SK-MEL-5 (cell line): ENCODE measurements at places on chromosomes 12 and 14.

DNA sequence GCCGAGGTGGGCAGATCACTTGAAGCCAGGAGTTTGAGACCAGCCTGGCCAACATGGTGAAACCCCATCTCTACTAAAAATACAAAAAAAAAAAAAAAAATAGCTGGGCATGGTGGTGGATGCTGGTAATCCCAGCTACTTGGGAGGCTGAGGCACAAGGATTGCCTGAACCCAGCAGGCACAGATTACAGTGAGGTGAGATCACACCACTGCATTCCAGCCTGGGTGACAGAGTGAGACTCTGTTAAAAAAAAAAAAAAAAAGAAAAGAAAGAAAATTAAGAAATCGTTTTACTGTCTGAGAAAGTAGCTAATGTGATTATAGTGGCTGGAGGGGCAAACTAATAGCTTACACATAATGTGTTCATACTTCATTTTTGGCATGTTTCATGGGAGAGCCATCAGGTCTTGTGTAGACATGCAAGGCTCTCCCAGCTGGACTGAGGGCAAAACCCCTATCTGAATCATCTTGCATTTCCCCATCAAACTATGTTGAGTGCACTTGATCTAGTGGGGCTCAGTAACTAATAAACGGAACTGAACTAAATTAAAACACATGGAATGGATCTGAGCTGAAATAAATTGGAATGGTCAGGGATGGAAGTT, 16.2 kb downstream of the KIF21A start:
- no peak for DNase-seq

DNA sequence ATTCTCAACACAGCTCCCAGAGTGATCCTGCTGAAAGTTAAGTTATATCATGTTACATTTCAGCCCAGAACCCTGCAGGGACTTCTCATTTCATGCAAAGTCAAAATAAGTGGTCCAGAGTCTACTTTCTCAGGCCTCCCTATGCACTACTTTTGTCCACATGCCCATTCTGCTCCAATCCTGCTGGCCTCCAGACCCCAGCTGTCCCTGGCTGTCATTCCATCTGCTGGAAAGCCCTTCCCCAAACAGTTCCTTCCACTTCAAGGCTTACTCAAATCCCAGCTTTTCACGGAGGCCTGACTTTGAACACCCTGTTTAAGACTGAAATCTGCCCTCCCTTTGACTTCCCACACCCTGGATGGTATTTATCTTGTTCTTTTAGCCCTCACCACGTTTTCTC, 109.8 kb upstream of the DNM1L start:
- DNase-seq: no peak

DNA sequence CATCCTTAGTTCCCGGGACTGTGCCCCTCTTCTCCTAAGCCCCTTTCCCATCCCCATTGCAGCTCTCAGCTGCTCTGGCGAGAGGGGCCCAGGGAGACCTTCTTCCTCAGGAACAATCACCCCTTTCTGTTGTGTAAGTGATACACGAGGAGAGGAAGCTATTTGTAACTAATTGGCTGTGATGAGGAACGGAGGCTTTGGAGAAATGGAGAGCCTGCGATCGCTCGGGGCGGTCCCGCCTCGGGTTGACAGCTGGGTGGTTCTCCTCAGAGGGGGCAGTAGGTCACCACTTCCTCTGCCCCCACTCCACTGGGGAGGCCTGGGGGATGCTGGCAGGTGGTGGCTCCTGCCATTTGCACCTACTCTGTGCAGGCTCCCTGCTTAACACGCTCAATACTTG, 6.6 kb upstream of the PGF start:
- DNase-seq: no peak

DNA sequence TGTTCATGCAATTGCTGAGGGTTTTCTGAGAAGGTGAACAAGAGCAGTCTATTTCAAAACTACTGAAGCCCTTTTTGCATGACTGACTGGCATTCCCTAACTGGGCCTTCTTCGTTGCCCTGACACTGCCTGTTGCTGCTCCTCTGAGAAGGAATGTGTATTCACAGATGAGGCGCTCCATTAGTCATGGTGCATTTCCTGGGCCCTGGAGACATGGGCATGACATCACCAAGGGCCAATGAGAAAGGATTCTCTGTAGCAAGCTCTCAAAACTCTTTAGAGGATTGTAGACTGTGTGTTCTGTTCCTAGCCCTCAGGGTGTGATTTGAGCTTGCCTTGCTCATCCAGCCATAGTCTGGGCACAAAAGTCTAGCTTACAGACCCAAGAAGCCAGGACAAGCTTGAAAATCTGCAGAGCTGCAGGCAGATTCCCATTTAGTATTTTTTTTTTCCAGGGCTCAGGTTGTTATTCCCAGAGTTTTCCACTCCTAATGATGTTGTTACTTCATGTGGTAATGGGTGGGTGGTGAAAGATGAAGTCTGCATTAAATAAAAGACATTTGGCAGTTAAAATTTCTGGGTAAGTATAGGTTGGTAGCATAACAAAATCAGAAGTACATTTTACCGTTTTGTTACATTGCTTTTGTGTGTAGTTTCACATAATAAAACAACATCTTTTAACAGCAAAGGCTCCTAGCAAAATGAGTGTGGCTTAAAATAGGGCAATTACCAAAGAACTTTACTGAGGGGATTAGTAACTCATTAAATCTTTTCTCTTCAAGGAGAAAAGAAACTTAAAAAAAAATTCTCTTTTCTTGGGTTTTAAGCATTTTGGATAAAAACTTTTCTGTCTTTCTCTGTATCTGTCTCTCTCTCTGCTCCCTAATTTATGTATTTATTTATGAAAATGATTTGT, 318.4 kb downstream of the RAD51B start:
- DNase-seq: peak; percentile 99

- DNase-seq: peak; percentile 66
Measured at GRCh38 chr12:104671409-104672095, 214.8 kb downstream of the CHST11 start.

- no peak for DNase-seq
Measured at GRCh38 chr12:9781360-9781759, 20.7 kb upstream of the CD69 start.

- no peak for DNase-seq
Measured at GRCh38 chr14:89813617-89814031, 140.9 kb downstream of the EFCAB11 start.

DNA sequence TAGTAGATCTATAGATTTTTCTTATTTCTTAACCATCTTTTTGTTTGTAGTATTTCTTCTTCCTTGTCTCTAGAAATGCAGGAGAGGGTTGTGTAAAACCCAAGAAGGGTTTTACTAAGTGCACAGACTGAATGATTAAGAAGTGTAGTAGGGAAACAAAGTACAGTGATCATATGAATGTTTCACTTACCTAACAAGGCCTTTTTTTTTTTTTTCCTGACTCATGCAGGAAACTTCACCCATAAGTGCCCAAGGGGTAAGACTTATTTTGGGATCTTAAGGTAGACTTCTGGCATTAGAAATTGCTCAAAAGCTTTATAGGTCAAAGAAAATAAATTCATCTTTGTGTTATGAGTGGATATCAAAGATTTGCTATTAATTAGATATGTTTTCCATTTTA, 10.2 kb downstream of the SCN8A start:
- no peak for DNase-seq

- DNase-seq: no peak
Measured at GRCh38 chr14:95328729-95329503, 9.2 kb upstream of the CLMN start.

DNA sequence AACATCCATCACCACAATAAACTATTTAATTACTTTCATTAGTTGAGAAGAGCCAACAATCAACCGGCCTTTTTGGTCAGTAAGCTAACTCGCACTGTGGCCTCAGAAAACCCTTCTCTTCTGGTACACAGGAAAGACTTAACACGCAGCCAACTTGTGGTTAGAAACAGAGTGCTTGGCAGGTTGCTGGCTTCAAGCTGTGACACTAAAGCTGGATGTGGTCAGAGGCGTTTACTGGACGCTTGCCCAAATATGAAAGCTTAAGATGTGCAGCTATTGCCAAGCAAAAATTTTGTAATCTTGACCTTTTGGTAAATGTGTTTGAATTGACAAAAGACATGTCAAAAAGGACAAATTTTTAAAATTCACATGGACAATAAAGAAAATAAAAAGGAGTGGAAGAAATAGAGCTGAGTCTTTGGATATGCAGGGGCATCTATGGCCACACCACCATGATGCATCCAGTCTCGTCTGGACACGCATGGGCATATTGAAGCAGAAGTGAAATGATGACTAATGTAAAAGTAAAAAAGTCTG, 2.6 kb upstream of the KLRK1 start:
- peak; percentile 81 for DNase-seq

DNA sequence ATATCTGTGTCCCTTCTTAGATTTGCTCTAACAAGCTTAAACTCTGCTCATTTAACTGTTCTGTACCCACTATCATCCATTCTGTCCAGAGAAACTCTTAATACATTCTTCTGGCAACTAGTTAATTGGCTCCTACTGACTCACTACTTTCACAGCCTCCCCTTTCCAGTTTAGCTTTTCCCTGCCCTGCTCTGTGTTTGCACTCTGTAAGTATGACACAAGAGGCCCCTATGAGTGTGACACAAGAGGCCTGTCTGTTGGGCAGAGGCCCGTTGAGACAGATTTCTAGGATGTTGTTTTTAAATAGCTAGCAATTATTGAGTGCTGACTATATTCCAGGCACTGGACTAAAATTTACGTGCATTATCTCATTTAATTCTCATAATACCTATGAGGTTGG, 246.0 kb upstream of the DAAM1 start:
- no peak for DNase-seq

- no peak for DNase-seq
Measured at GRCh38 chr12:66269142-66269541, 33.2 kb upstream of the HELB start.

- DNase-seq: no peak
Measured at GRCh38 chr12:121720762-121721161, 8.2 kb downstream of the TMEM120B start.

DNA sequence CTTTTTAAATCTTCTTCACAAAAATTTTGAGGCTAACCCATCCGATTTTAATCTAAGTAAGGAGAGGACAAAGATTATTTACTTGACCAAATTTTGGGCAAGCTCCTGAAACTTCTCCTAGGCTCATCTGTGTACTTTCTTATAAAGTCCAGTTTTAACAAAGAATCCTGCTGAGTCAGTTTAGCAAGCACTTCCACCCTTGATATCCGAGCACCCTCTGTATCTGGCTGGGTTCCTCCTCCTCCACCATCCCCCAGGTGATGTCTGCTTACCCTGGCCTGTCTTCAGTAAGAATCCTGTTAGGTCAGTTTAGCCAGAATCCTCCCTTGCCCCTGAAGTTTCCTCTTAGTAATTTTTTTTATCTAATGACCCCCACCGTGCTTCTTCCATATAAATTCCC, 140.5 kb downstream of the PHLDA1 start:
- DNase-seq: no peak

DNA sequence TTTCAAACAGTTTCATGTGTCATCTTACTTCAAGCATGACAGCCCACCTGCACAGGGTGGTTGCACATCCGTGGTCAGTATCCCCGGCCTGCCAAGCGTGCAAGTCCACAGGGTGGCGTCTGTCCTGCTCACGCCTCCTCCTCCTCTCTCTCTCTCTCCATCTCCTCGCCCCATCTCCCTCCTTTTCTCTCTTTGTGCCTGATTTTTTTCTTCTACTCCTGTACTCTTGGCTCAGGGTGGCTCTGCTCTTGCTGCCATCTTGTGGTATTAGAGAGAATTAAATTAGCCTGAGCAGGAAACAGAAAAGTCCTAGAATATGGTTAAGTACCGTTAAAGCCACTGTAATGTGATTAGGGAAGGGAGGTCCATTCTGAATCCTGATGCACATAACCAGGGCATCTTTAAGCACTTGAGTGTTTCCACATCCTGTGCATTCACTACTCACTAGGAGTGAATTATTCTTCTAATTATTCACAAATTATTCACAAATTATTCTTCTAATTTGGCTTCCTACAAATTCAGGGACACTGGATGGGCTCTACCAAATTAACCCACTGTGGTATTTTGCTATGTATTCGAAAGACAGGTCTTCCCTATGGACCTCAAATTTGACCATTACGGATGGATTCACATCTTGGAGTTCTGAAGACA, 25.5 kb upstream of the DTX1 start:
- peak; percentile 91 for DNase-seq

GRCh38 chr12:99092100-99092851, 447.2 kb downstream of the APAF1 start:
- DNase-seq: no peak

- no peak for DNase-seq
Measured at GRCh38 chr14:74684434-74684833, 28.4 kb downstream of the AREL1 start.

DNA sequence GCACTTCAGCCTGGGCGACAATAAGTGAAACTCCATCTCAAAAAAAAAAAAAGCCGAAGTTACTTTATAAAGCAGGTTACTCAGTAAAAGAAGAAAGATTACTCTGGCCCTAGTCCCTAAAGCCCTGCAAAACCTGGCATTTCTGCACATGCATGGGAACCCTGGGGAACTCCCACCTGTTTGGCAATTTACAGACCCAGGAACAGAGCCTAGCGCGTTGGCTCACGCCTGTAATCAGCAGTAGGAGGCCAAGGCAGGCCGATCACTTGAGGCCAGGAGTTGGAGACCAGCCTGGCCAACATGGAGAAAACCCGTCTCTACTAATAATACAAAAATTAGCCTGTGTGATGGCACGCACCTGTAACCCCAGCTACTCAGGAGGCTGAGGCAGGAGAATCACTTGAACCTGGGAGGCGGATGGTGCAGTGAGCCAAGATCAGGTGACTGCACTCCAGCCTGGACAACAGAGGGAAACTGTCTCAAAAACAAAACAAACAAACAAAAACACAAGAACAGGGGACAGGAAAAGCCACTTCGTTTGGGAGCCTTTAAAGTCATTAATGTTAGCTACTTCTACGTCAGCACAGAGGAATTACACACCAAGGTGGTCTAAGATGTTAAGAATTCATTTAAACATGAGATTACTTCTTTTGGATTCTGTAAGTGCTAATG, 34.1 kb upstream of the SPTSSA start:
- no peak for DNase-seq

- DNase-seq: no peak
Measured at GRCh38 chr12:12646483-12647072, 34.9 kb downstream of the CREBL2 start.

DNA sequence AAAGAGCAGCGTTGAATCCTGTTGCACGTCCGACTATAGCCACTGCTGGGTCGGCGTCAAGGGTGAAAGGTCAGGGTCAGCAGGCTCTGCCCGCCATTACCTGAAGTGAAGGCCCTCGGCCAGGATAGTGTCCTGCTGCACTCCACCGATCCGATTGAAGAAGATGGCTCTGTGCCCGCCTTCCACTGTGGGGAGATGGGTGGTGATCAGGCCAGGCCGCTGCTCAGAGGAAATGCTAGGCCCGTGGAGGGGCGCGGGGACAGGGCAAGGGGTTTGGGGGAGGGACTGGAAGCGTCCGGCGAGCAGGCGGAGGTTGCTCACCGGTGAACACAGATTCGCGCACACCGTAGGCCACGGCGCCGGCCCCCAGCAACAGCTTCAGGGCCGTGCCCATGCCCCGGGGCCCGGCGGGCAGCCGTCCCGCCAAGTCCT, 352 bp downstream of the PHB2 start:
- DNase-seq: no peak

- DNase-seq: peak; percentile 75
Measured at GRCh38 chr14:23056145-23056955, 970 bp downstream of the CDH24 start.
